ENCODE measurements at places on chromosomes 1 and 21.

DNA sequence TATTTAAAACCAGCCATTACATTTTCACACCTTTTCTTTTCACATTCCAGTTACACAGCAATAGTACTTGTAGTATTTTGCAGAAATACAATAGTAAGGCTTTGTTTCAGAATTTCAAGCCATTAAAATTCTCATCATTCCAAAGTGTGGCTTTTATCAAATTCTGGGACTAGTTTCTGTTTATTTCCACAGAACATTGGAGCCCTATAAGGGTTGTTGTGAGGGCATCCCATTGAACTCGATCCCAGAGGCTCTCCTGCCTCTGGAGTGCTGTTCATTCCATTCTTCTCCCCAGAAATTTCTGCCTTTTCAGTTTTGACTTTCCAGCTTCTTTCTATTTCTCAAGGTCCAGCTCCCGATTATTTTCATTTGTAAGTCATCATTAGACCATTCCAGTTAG lies 645.5 kb downstream of the ADGRL2 start:
- no peak for DNase-seq

- DNase-seq = peak; percentile 28
Observed at GRCh38 chr1:46477153-46477929, 12.3 kb upstream of the DMBX1 start.

DNA sequence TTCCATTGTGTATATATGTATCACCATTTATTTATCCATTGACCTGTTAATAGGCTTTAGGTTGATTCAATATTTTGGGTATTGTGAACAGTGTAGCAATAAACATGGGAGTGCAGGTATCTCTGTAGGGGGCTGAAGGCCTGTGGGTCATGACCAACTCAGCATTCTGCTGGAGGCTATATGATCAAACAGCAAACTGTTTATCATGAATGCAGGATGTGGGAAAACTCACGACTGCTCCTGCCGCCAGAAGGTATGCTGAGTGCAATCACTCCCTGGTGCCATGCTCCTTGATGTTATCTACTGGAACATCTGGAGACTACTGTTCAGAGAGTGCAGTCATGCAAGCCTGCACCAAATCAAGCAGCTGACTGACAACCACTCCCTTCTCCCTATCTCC lies 275.2 kb downstream of the COL11A1 start:
- no peak for DNase-seq

GRCh38 chr1:199308349-199308846 lies 669.6 kb downstream of the PTPRC start:
- no peak for DNase-seq

- no peak for DNase-seq
Observed at GRCh38 chr1:68828013-68828412, 331.1 kb upstream of the DEPDC1 start.

DNA sequence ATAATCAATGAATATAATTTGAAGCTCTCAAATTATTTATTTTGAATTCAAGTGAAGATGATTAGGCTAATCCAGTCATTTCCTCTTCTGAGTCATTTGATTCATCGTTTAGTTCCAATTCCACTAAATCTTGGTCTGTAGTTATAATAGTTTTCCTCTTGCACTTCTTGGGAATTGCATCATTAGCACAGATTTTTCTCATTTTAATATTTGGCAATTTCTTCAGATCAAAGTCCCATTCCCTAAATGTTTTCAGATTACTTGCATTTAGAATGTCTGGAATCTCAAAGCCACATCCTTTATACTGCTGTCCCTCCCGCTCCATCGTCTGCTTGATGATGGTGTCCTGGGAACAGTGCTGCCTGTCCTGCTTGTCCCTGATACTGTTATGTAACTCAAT lies 43.5 kb downstream of the MAST2 start:
- no peak for DNase-seq

- DNase-seq = no peak
Observed at GRCh38 chr21:41624674-41625310, 116.8 kb upstream of the TMPRSS2 start.

- no peak for DNase-seq
Observed at GRCh38 chr1:162055062-162055461, 14.4 kb upstream of the NOS1AP start.

DNA sequence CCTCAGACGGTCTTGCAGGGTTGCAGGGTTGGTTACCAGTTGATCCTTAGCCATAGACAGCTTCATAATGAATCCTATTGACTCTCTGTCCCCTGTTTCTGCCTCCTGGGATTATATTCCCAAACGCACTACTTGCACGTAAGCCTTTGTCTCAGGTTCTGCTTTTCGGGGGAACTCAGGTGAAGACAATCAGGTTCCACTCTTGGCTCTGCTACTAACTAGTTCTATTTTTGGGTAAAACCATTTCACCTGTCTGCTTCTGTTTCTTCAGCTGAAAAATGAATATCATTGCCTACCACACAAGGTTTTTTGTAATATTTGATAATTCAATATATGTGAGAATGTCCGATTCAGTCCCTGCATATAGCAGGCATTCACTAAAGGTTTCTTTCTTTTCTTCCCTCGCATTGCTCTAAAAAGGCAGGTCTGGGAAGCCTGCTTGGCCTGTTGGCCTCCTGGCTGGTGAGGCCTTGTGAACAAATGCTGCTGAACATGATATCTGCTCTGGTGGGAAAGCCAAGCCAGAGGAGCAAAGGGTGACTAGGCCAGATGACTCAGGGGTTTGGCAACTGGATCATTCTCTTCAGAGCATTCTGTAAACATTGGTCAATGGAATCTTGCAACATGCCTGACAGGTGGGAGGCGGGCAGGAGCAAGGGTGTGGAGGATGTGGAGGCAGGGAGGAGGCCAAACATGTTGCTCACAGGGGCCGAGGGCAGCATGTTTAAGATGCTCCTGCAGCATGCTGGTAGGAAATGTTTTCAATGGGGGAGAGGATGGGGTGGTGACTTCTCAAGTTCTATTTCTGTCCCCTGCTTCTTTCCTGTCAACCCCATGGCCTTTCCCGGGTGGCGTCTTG lies 23.8 kb downstream of the IER5 start:
- no peak for DNase-seq

DNA sequence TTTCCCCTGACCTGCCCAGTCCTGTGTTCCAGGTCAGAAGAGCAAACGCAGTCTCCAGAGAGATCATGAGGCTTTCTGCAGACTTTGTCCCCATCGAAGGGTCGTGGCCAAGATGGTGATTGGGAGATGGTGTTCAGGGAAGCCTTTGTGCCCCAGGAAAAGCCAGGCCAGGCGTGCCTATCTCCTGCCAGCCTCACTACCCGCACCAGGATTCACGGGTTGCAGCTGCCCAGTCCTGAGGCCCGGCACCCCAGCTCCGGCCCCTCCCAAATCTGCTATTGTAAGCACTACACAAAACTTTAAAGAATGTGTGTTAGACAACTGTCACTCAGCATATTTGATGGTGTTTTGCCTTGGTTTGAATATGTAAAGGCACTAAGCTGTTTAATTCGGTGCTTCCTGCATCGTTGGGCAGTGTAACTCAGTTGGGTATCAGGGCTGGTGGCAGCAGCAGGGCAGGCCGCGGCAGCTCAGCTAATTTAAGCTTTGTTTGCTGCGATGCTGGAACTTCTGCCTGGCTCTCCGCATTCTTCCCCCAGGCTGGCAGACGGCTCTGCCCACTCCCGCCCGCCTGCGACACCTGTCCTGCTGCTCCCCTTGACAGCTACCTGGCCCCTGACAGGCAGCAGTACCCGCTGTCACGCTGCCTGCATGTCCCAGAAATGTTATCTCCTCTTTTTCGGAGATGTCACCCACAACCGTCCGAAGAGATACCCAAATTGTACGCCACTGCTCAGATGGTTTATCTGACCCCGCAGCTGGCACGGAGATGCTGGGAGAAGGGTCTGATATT lies 209.0 kb upstream of the VAMP3 start:
- no peak for DNase-seq

- no peak for DNase-seq
Observed at GRCh38 chr1:93504247-93505033, 56.5 kb downstream of the FNBP1L start.

DNA sequence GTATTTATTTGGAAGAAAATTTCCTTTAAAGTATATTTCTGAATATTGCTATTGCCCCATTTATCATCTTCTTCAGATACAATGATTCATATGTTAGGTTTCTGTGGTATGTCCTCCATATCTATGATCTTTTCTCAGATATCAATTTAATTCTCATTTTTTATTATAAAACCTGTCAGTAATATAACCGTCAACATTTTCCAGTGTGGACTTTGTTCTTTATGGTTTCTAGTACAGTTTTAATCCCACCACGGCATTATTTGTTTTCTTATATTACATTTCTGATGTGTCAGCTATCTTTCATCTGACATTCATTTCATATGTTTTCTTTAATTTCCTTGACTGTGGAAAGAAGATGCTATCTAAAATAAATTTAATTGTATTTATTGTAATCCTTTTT lies 97.9 kb downstream of the PLPPR5 start:
- no peak for DNase-seq

DNA sequence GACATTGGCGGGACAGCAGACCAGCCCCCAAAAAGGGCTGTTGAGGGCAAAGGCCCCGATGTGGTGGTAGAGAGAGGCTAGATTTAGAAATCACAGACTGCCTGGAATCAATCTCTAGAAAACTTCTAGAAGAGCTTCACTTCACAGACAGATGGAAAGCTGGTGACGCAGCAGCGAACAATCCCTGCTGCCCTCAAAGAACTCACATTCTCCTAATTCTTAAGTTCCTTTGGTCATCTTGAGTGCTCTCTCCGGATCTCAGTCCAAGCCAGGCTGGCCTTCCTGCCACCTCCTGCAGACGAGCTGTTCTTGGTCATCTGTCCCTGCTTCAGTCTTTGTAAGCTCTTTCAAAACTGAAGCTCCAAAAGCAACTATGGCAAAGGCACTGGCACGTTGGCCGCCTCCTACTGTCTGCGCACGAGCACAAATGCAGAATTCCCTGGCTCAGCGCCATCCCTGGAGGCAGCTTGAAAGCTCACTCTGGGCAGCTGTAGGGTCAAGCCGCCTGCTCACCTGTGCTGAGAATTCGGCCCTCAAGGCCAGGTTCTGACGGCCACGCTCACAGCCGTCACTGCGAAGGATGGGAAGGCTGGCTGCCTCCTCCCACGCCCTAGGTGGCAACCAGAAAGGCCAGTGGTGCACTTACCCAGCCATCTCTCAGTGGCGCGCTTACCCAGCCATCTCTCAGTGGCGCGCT lies 110.6 kb downstream of the NPHP4 start:
- no peak for DNase-seq

GRCh38 chr1:228853191-228853590 lies 117.9 kb downstream of the RHOU start:
- no peak for DNase-seq

DNA sequence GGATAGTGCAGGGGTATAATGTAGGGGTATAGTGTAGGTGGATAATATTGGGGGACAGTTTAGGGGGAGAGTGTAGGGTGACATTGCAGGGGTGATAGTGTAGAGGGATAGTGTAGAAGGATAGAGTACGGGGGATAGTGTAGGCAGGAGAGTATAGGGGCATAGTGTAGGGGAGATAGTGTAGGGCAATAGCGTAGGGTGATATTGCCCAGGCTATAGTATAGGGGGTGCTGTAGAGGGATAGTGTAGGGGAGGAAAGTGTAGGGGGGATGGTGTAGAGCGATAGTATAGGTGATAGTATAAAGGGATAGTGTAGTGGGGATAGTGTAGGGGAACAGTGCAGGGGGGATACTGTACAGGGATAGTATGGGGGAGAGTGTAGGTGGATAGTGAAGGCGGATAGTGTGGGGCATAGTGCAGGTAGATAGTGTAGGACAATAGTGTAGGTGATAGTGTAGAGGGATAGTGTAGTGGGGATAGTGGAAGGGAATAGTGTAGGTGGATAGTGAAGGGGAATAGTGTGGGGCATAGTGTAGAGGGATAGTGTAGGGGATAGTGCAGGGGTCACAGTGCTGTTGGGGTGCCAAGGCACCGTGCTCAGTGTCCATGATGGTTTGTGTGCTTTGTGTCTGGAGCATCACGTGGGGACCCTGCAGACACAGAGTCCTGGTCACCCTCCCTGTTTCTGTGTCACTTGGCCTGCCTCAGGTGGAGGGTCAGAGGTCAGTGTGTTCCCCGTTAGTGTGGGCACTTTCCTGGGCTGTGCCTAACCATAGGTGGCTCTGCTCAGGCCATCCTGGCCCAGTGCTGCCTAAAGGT lies 10.5 kb upstream of the ARF1 start:
- no peak for DNase-seq

Measured in stimulated activated CD4-positive, alpha-beta T cell treated with anti-CD3 and anti-CD28 coated beads, Interleukin-1b, Interleukin-23, amount 100 ng/mL, for 1 hour (primary cell).